ENCODE measurements at places on chromosomes 11 and 22.

DNA sequence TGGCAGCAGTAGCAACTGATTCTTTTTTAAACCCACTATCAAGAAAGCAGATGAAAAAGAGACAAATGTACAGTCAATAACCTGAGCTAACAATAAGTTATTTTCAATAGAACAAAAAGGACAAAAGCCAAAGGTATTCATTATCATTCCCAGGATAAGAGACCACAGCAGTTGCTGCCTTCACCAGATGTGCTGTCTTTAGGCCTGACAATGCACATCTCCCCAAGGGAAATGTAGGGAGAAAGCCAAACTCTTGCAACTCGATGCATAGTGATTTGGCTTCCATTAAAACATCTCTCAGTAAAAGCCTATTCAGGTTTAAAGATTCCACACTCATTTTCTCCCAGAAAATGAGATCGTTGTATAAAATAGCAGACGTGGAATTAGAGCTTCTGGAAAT, 210.7 kb downstream of the METTL15 start:
- DNase-seq: no peak

- no peak for DNase-seq
Measured at GRCh38 chr22:46172522-46173110, 22.3 kb downstream of the PPARA start.

DNA sequence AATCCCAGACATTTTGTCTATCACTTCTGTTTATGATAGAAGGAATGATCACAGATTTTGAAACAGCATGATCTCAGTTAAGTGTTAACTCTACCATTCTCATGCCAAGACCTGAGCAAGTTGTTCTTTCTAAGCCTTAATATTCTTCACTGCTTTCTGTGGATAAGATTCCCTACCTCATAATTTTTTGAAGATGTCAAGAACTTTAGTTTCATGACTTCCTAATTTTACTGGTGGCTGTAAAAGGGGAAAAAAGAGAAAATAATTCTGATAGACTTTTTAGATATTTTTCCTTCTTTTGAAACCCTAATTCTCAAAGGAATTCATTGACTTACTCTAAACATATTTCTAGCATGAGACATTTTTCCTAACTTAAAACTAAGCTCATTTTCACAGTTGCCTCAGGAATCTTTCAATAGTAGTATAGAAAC, 520.0 kb upstream of the LUZP2 start:
- DNase-seq: no peak

DNA sequence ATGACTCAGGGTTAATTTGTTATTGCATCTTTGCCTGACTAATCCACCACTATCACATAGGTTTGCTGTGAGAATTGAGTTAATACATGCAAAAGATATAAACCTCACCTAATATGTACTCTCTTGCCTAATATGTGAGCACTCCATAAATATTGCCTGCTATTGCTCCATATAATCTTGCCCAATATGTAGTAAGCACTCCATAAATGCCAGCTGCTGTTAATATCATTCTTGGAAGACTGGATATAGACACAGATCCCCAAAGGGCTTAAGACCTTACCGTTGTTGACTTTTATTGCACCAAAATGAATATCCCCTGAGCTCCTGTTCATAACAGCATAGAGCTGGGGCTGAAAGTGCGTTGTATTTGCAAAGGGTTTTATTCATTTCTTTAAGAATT, 27.0 kb upstream of the LRRC55 start:
- DNase-seq: no peak

DNA sequence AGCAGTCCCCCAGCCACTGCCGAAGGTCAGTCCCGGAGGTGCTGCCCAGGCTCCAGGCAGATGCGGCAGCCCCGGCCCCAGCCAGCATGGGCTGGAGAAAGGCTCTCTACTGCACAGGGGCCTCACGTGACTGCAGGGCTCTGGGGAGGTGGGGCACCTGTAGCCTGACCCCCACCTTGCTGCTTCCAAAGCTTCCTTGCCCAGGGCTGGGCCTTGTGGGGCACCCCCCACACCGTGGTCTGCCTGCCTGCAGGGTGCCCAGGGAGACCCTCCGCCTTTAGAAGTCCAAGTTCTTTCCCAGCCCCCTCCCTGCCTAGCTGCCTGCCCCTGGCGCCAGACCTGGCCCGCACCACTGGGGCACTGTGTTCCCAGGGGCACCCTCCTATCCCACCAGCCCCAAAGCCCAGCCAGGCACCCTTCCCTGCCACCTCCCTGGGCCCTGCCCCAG, 28.4 kb upstream of the TXNRD2 start:
- DNase-seq: no peak

DNA sequence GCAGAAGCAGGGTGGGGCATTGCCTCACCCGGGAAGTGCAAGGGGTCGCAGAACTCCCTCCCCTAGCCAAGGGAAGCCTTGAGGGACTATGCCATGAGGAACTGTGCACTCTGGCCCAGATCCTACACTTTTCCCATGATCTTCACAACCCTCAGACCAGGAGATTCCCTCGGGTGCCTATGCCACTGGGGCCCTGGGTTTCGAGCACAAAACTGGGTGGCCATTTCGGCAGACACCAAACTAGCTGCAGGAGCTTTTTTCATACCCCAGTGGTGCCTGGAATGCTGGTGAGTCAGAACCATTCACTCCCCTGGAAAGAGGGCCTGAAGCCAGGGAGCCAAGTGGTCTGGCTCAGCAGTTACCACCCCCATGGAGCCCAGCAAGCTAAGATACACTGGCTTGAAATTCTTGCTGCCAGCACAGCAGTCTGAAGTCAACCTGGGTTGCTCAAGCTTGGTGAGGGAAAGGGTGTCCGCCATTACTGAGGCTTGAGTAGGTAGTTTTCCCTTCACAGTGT, 573.7 kb upstream of the ANO3 start:
- DNase-seq: no peak

GRCh38 chr11:116849060-116849459, 11.6 kb upstream of the APOA1 start:
- DNase-seq: no peak

DNA sequence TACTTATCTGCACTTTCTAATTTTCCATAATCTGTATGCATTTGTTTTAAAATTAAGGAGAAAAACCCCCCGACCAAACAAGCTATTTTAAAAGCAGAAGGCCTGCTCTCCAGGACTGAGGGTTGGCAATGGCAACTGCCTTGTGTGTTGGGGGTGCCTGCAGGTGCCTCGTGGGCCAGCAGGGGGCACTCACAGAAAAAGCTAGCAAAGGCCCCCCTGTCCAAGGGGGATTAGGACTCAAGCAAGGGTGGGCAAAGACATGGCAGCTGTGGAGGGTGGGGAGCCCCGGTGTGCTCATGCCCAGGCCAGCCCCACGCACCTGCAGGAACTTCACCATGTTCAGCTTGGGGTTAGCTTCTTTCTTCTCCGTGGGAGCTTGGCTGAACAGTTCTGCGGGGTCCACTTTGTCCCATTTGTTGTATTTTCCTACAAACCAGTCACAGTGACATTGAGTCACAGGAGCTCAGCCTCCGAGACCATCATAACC, 10.3 kb downstream of the TOP3B start:
- peak; percentile 93 for DNase-seq

GRCh38 chr11:13327421-13327820, 49.8 kb downstream of the BMAL1 start:
- DNase-seq: no peak

DNA sequence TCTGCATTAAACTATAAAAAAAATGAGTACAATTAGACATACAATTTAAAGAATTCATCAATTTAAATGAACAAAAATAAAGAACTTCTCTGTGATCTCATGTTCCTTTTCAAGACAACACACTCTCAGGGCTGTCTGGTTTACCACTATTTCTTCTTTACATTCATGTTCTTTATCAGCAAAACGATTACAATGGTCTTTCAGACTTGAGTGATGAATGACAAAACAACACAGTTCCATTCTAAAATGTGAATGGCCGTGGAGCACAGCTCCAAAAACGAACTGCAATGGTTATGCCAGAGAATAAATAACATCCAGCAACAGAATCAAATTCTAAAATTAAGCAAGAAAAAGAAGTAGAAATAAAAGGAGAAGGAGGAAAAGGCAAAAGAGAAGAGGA, 113.1 kb downstream of the CADM1 start:
- no peak for DNase-seq

GRCh38 chr22:38299770-38300102, 17.5 kb downstream of the CSNK1E start:
- no peak for DNase-seq

GRCh38 chr11:60700689-60701468, 1.5 kb downstream of the MS4A8 start:
- peak; percentile 66 for DNase-seq

DNA sequence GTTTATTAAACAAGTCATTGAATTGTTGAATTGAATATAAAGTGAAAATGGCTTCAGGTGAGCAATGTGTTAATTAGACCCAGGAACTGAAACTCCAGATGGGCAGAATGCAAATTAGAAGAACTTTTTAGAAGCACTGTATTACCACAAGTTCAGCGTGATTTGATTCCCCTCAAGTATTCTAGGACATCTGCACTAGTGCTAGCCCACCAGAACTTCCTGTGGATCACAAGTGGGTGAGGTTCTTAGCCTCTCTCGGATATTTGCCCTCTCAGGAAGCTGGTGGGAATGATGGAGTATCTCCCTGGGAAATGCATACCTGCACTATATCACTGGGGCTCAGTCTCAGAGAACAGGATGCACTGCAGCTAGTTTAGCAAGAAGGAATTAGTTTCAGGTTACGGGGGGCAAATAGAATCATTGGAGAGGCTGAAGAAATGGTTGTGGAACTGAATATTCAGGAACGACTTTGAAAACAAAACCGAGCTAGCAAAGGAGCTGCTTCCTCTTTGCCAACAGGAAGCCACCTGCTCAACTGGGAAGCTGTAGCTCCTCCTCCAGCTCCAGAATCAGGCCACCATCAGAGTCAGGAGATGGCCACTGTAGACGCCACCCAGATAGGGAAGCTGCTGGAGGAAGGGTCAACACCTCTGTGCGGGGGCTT, 74.3 kb downstream of the DHCR7 start:
- DNase-seq: no peak

DNA sequence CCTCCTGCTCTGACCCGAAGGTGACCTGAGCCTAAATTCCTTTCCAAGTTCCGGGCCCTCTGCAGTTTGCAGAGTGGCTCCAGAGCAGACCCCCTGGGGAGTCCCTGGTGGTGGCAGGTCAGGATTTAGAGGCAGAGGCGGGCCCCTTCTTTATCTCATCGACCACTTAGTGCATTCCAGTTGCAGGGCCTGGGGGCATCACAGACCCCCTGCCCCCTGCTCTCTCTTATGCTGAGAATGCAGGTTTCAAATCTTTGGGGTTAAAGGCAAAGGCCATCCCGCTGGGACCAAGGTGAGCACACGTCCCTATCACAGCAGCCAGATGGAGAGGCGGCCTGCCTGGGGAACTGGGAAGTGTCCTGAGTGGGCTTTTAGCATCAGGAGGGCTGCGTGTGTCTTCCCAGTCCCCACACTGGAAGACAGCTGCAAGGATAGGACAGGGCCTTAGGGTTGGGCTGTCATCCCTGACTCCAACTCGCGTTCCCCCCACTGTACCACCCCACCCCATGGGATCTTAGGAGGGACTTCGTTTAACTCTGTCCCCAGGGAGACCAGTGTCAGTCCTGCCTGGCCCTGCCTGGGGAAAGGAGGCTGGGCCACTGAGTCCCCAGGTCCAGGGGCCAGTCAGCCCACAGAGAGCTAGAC, 11.3 kb downstream of the DERL3 start:
- no peak for DNase-seq
